Smooth muscle cell of the pulmonary artery (primary cell): ENCODE measurements at places on chromosomes 16 and 17. TPM values are rescaled to one million over a fixed set of nuclear protein-coding genes. Genes with fewer than 3 reads are reported as not detected.

The ENO3 gene
- total RNA-seq: 3.3 and 3.4 TPM in 2 replicates

The KRT33A gene
- total RNA-seq: not detected in 2 replicates

The RPRML gene
- total RNA-seq: 0.07 TPM in 1 of 2 replicates, not detected in the other

The HS3ST3A1 gene
- 0.99 and 2.9 TPM in 2 replicates for total RNA-seq

The KRT9 gene
- total RNA-seq: 0.07 TPM in 2 replicates

The TBX21 gene
- not detected in 2 replicates for total RNA-seq

The GPR142 gene
- 0.26 TPM in 1 of 2 replicates, not detected in the other for total RNA-seq

The OSGIN1 gene
- 3.7 and 7.2 TPM in 2 replicates for total RNA-seq

The ZSCAN10 gene
- total RNA-seq: not detected in 2 replicates

The FMNL1 gene
- 0.10 and 0.33 TPM in 2 replicates for total RNA-seq

The GNGT2 gene
- total RNA-seq: not detected in 2 replicates

The CDRT15L2 gene
- not detected in 2 replicates for total RNA-seq

The MMP25 gene
- total RNA-seq: not detected in 2 replicates

The UQCRC2 gene
- 143 and 156 TPM in 2 replicates for total RNA-seq

The IRX5 gene
- 0.43 and 0.98 TPM in 2 replicates for total RNA-seq

The HSD11B2 gene
- total RNA-seq: 0.20 TPM in 1 of 2 replicates, not detected in the other

The NPTX1 gene
- 7.7 and 8.0 TPM in 2 replicates for total RNA-seq

The NLRC5 gene
- 18.9 and 33.8 TPM in 2 replicates for total RNA-seq

The FGF11 gene
- 12.9 and 16.7 TPM in 2 replicates for total RNA-seq

The NPB gene
- 0.39 and 0.92 TPM in 2 replicates for total RNA-seq

The ETV4 gene
- 1.2 and 1.3 TPM in 2 replicates for total RNA-seq

The CSH1 gene
- total RNA-seq: not detected in 2 replicates

The SEPTIN12 gene
- not detected in 2 replicates for total RNA-seq

The ZNF629 gene
- 9.8 and 11.0 TPM in 2 replicates for total RNA-seq

The HNF1B gene
- not detected in 2 replicates for total RNA-seq

The CASKIN1 gene
- total RNA-seq: 0.20 and 1.7 TPM in 2 replicates

The ATP1B2 gene
- total RNA-seq: 0.07 and 0.33 TPM in 2 replicates

The HS3ST6 gene
- not detected in 2 replicates for total RNA-seq

The CBX8 gene
- total RNA-seq: 2.3 and 2.8 TPM in 2 replicates

The RPS15A gene
- 687 and 1,154 TPM in 2 replicates for total RNA-seq

The CA7 gene
- not detected in 2 replicates for total RNA-seq

The OTOA gene
- under 0.01 and 0.07 TPM in 2 replicates for total RNA-seq
